ENCODE measurements at places on chromosomes 5 and 9.

DNA sequence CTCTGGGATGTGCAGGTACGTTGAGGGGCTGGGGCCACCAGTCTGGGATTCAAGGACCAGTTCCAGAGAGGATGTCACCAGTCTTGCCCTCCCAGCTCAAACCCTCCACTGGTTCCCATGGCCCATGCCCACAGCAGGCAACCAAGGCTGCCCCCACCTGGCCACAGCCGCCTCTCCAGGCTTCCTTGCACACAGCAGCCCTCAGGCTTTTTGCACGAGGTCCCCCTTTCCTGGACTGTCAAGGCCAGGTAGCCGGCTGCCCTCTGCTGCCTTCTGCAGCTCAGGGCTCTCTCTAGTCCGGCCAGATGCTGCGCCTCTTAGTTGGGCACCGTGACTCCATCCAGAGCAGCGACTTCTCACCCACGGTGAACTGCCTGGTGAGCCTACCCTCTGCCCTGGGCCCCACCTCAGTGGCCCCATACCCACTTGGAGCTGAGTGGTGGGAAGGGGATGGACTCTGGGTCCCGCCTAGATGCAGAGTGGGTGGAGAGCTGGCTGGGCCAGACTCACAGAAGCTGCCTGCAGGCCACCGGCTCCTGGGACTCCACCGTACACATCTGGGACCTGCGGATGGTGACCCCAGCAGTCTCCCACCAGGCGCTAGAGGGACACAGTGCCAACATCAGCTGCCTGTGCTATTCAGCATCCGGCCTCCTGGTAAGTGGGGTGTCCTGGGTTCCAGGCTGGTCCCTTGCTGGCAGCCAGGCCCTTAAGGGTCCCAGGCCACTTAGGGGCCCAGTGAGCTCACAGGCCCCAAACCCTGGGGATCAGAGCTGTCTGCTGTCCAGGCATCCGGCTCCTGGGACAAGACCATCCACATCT, 2.9 kb downstream of the WDR38 start:
- no peak for DNase-seq

DNA sequence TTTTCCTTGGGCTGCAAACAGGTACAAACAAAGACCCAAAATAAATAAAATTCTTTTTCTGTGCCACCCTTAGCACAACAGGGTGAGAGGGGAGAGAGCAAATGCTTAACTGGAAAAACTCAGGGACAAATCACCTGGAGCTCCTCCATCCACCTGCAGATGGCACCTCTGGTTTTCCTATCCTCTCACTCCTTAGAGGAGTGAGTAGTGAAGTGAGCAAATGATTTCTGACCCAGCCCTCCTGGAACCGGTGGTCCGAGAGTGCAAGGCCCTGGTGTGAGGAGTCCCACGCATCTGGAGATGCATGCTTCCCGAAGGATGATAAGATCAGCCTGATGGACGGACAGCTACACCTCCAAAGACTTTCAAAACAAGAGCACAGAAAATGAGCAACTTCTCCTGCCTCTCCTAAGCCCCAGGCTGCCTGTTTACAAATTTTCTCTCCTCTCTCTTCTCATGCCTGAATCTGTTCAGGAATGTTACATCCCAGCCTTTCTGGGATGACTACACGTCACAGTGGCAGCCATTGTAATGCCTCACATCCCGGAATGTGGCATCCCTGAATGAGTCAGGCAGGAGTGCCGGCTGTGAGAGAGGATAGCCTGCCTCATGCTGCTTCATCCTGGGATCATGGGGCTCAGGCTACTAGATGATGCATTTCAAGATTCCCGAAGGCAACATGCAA, 86.4 kb downstream of the ADRB2 start:
- peak; percentile 83 for DNase-seq

- DNase-seq: no peak
These were observed 40.8 kb upstream of the GABRG2 start for GRCh38 chr5:162026803-162027202.

DNA sequence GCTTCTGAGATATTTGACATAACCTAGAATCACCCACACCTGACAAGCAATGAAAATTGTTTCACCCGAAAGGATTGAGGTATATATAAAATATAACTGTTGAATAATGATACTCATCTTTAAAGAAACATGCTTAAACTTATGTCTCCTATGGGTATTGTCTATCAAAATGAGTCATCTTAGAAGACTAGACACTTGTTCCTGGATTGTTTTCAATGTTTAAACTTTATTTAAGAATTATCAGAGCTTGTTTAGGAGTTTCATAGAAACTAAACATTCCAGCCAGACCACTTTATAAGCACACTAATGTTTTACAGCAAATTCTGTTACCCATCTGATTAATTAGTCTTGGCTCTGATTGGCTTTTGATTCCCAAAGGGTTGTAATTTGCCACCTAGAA, 19.6 kb downstream of the NFX1 start:
- DNase-seq: no peak

Data from non-pigmented ciliary epithelial cell (primary cell).